ENCODE measurements at places on chromosomes 4 and X. TPM values are rescaled to one million over a fixed set of nuclear protein-coding genes. Genes with fewer than 3 reads are reported as not detected.

Gene TRPC3
- 0.06 TPM for polyA plus RNA-seq

Gene PLAC1
- not detected for polyA plus RNA-seq

Gene SMIM31
- polyA plus RNA-seq: not detected

Gene UGT2B15
- polyA plus RNA-seq: 75.8 TPM

Gene GPR173
- 0.07 TPM for polyA plus RNA-seq

Gene PNMA6F
- not detected for polyA plus RNA-seq

Gene CT45A10
- polyA plus RNA-seq: not detected

Gene GPR34
- 4.1 TPM for polyA plus RNA-seq

GRCh38 chr4:26023203-26023972 is 109.4 kb downstream of the SMIM20 start:
- H3K27me3 ChIP-seq: no peaks in the 10 kb centered on the region
- H3K4me3 ChIP-seq: no peak overlapping the region
- H3K36me3 ChIP-seq: no peaks in the 10 kb centered on the region
- peaks cover 9% of the 10 kb centered on the region for H3K4me1 ChIP-seq
- H3K27ac ChIP-seq: no peak overlapping the region

- no peak for DNase-seq
- H3K4me1 ChIP-seq: no peaks in the 10 kb centered on the region
- no peak overlapping the region for H3K4me3 ChIP-seq
Measured at GRCh38 chrX:97705936-97706335, 822.2 kb downstream of the RPA4 start.

DNA sequence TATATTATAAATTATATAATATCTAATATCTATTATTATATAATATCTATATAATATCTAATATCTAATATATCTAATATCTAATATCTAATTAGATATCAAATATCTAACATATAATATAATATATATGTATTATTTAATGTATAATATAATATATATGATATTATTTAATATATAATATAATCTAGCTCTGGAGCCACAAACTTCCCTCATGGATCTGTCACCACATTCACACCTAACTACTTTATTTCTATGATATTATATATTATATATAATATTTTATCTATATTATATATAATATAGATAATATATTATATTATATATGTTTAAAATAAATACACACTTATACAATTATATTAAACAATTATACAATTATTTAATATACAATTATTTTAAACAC is 667.5 kb downstream of the KCTD8 start:
- H3K36me3 ChIP-seq: no peaks in the 10 kb centered on the region
- no peak for DNase-seq
- H3K4me1 ChIP-seq: no peaks in the 10 kb centered on the region
- no peaks in the 10 kb centered on the region for H3K27me3 ChIP-seq
- H3K27ac ChIP-seq: no peak overlapping the region
- H3K4me3 ChIP-seq: no peak overlapping the region

- H3K4me3 ChIP-seq: no peak overlapping the region
- H3K27ac ChIP-seq: no peak overlapping the region
- no peaks in the 10 kb centered on the region for H3K4me1 ChIP-seq
- no peak for DNase-seq
- H3K36me3 ChIP-seq: no peaks in the 10 kb centered on the region
- peaks cover 3% of the 10 kb centered on the region for H3K27me3 ChIP-seq
Measured at GRCh38 chr4:17189401-17189720, 290.9 kb upstream of the LDB2 start.

GRCh38 chr4:180261346-180261745 is 1981.9 kb upstream of the TENM3 start:
- no peaks in the 10 kb centered on the region for H3K36me3 ChIP-seq
- DNase-seq: no peak
- H3K27me3 ChIP-seq: no peaks in the 10 kb centered on the region

- H3K4me3 ChIP-seq: no peak overlapping the region
- DNase-seq: no peak
- no peaks in the 10 kb centered on the region for H3K4me1 ChIP-seq
- no peaks in the 10 kb centered on the region for H3K36me3 ChIP-seq
Measured at GRCh38 chr4:122633211-122633610, 12.3 kb upstream of the IL21 start.

DNA sequence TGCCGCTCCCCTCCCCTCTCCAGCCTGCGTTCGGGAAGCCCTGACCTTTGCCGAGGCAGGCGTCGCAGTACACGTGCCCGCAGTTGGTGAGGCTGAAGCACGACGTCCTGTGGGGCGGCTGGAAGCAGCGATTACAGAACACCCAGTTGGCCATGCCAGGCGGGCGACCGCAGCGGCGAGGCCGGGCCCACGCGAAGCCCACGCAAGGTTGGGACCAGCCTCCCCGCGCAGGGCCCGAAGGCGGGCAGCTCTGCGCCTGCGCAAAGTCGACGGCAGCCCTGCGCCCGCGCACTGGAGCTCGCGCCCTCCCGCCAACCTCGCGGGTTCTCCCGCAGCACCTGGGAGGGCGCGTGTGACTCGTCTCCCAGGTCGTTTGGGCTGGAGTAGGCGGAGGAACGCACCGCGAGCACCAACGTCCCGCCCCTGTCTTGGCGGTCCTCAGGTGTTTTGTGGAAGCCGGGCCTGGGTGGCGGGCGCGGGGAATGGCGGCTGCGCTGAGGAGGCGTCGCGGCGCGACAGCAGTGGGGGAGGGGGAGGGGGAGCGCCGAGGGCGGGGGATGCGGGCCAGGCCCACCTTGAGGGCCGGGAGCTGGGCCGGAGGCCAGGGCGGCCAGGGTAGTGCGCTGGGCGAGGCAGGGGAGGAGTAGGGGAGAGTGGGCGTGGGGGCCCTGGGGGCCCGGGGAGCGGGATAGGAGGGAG is at the start of gene RNF212:
Gene RNF212 (minus strand): TSS at position 254 of the 699 bp plus-strand sequence. CDS start 100 bp downstream, at position 154.
- no peaks in the 10 kb centered on the region for H3K27me3 ChIP-seq
- no peak within 1 kb of the TSS for H3K27ac ChIP-seq
- no peak within 1 kb of the TSS for H3K4me3 ChIP-seq
- no peaks in the 10 kb centered on the region for H3K36me3 ChIP-seq
- no peak for DNase-seq
- H3K4me1 ChIP-seq: no peaks in the 10 kb centered on the region

- no peaks in the 10 kb centered on the region for H3K36me3 ChIP-seq
- no peaks in the 10 kb centered on the region for H3K4me1 ChIP-seq
- DNase-seq: no peak
- no peak overlapping the region for H3K4me3 ChIP-seq
Measured at GRCh38 chr4:20288047-20288650, 36.4 kb downstream of the SLIT2 start.

DNA sequence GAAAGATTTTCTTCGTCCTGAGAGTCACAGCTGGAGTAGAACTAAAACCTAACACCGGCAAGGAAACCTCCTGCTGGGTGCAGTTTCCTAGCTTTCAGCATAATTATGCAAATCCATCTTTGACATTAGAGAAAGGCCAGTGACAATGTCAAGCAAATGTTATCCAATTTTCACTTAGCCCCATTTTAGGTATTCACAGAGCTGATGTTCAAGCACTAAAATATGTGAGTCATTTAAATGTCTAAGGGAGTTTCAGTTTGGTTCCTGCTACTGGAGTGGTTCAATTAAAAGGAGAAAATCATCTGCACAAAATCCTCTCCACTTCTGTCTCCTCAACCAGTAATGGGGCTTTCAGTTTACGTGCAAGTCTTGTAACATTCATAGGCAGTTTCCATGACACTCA is 37.1 kb upstream of the AMOT start:
- H3K36me3 ChIP-seq: no peaks in the 10 kb centered on the region
- no peaks in the 10 kb centered on the region for H3K27me3 ChIP-seq
- no peak overlapping the region for H3K4me3 ChIP-seq
- DNase-seq: no peak
- H3K27ac ChIP-seq: no peak overlapping the region
- no peaks in the 10 kb centered on the region for H3K4me1 ChIP-seq

GRCh38 chr4:86890790-86891189 is 1.4 kb downstream of the C4orf36 start:
- no peak overlapping the region for H3K27ac ChIP-seq
- H3K27me3 ChIP-seq: no peaks in the 10 kb centered on the region
- peaks cover 7% of the 10 kb centered on the region for H3K4me1 ChIP-seq
- no peak for DNase-seq
- no peaks in the 10 kb centered on the region for H3K36me3 ChIP-seq
- H3K4me3 ChIP-seq: no peak overlapping the region

DNA sequence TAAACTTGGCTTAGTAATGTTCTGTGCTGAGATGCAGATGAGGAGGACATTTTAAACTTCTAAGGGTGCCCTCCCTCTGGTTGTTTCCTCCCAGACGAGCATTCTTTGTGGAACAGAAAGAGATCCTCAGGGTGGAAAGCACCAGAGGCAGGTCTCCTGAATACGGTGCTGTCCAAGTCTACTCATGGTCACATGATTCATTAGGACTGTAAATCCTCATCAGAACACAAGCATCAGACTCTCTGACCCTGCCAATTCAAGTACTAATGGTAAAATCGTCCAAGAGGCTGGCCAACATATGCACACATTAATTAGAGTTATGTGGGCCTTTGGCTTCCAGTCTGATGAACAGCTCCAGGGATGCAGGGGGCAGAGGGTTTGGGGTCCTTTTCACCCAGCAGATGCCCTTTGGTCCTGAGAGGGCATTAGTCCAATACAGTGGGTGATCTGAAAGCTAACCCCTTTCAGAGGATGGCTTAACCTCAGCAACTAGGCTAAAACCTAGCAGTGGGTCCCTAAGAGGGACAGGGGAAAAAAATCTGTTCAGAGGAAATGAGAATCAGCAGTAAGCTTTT is 18.2 kb downstream of the HAND2 start:
- DNase-seq: no peak
- H3K36me3 ChIP-seq: no peaks in the 10 kb centered on the region
- H3K4me1 ChIP-seq: peaks cover 16% of the 10 kb centered on the region

GRCh38 chr4:139987502-139987850 is 166.5 kb downstream of the MAML3 start:
- H3K27me3 ChIP-seq: no peaks in the 10 kb centered on the region
- H3K27ac ChIP-seq: no peak overlapping the region
- H3K36me3 ChIP-seq: no peaks in the 10 kb centered on the region
- no peak overlapping the region for H3K4me3 ChIP-seq

DNA sequence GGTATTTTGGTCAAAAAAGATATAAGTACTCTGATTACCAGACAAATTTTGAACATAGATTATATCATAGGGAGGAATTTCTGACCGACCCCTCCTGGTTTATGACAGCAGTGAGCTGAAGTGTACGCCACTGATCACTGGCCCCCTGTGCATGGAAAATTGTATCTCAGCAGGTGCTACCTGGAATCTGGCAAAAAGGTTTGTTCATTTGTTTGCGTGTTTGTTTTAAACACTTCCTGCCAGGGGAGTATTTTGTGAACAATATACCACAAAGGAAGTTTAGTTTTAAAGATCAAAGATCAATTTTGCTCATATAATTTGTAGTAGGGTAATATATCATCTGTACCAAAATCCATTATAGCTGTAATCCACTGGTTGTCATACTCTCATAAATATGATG is 219.7 kb upstream of the TENM3 start:
- H3K27ac ChIP-seq: no peak overlapping the region
- no peak overlapping the region for H3K4me3 ChIP-seq
- no peaks in the 10 kb centered on the region for H3K27me3 ChIP-seq
- no peak for DNase-seq
- no peaks in the 10 kb centered on the region for H3K4me1 ChIP-seq
- H3K36me3 ChIP-seq: no peaks in the 10 kb centered on the region

GRCh38 chr4:153728660-153729059 is 31.2 kb downstream of the RNF175 start:
- no peak overlapping the region for H3K4me3 ChIP-seq
- H3K36me3 ChIP-seq: no peaks in the 10 kb centered on the region
- H3K4me1 ChIP-seq: peaks cover 10% of the 10 kb centered on the region
- no peaks in the 10 kb centered on the region for H3K27me3 ChIP-seq
- no peak overlapping the region for H3K27ac ChIP-seq
- DNase-seq: no peak

DNA sequence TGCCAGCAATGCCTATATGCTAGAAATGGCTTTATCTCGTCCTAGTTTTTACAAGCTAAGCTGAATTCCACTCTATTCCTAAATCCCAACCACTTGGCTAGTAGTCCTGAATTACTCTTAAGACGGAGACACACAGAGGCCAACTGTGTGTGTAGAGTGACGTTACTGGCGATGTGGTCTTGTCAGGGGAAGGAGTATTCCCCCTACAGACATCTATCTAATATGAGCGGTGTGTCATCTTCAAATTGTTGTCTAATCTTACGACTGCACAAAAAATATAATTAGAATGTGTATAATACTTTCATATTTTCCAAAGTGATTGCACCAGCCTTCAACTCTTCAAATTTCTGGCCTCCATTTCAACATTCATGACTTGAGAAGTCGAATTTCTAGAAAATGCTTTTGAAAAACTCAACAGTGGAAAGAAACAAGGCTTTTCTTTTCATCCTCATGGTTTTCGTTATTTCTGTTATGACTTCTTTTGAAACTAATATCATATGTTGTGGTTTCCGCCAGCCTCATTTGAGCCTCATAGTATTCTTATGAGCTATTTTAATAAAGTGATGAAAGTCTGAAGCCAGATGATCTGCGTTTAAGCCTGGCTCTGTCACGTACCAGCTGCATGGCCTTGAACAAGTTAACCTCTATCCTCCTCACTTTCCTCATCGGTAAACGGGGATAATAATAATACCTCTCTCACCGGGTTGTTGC is 132.3 kb downstream of the SOWAHB start:
- no peak for DNase-seq
- peaks cover 2% of the 10 kb centered on the region for H3K36me3 ChIP-seq
- H3K27ac ChIP-seq: no peak overlapping the region
- no peaks in the 10 kb centered on the region for H3K27me3 ChIP-seq
- H3K4me3 ChIP-seq: no peak overlapping the region
- no peaks in the 10 kb centered on the region for H3K4me1 ChIP-seq

- no peaks in the 10 kb centered on the region for H3K4me1 ChIP-seq
- no peak overlapping the region for H3K27ac ChIP-seq
- no peak overlapping the region for H3K4me3 ChIP-seq
Measured at GRCh38 chrX:22300130-22300529, 27.4 kb downstream of the CBLL2 start.
